ENCODE measurements at places on chromosomes 11 and 22.

DNA sequence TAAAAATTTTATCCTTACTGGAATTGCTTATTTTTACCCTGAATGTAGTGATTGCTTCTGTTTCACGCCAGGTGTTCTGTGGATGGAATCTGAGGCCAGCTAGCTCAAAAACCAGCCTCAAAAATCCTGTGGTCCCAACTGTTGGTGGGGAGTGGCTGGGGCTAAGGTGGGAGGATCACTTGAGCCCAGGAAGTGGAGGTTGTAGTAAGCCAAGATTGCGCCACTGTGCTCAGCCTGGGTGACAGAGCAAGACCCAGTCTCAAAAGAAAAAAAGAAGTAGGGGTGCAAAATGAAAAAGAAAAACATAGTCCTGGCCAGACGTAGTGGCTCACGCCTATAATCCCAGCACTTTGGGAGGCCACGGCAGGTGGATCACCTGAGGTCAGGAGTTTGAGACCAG, 27.0 kb upstream of the SLC5A1 start:
- DNase-seq: no peak

DNA sequence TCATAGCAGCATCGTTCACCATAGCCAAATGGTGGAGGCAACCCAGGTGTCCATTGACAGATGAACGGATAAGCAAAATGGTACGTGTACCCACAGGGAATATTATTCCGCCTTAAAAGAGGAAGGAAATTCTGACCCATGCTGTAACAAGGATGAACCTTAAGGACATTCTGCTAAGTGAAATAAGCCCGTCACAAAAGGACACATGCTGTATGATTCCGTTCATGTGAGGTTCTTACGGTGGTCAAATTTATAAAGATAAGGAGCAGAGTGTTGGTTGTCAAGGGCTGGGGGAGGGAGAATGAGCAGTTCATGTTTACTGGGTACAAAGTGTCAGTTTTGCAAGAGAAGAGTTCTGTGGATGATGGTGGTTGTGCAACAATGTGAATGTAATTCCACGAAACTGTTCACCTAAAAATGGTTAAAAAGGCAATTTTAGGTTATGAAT, 26.3 kb downstream of the APOL1 start:
- no peak for DNase-seq

DNA sequence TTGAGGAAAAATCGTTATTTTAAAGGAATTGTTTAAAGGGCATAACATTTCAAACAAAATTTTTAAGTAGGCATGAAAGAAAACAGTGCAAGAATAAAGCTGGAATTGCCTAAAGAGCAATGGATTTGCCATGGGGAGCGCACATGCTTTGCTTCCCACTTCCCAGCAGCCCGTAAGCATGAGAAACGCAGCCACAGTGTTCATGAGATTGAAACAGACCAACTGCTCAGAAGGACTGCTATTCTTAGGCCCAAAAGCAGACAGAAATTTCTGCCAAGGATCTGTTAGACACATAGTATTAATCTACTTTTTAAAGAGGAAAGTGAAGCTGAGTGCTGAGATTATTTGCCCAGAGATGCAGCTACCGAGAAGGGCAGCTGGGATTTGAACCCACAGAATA, 34.2 kb upstream of the TSKU start:
- DNase-seq: no peak

DNA sequence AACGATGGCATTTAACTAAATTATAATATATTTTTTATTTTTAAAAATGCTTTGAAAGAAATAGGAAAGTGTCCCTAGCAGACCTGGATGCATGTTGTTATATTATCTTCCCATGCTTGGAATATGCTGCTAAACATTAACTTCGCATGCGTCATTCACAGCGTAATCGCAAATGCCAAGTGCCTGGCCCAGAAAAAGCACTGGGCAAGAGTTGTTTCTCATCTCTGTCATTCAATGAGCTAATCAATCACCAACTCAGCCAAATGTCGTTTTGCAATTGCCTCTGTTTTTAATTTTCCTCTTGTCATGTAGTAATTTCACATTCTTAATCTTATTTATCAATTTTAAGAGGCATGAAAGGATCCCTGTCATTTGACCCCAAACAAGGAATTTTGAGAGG, 1421.9 kb downstream of the BRD1 start:
- DNase-seq: no peak

GRCh38 chr11:95684701-95685100, 104.9 kb downstream of the FAM76B start:
- DNase-seq: no peak

GRCh38 chr11:59857439-59858434, 8.6 kb downstream of the TCN1 start:
- DNase-seq: peak; percentile 80

DNA sequence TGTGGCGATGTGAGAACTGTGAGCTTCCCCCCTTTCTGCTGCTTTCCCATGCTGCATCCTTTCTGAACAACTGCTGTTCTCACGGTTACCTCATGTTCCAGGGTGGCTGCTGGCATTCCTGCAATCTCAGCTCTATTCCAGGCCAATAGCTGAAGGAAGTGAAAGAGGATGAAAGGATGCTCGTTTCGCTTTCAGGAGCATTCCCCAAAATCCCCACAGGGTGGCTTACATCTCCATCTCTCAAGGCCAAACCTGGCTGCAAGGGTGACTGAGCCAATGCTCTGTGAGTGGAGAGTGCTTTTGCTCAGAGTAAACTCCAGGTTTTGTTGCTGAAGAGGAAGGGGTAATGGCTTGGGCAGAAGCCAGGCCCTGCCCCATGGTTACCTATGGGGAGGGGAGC, 848.2 kb downstream of the BRD1 start:
- no peak for DNase-seq

GRCh38 chr11:70739811-70740487, 341.6 kb downstream of the CTTN start:
- no peak for DNase-seq

- DNase-seq: no peak
Measured at GRCh38 chr11:62600367-62601121, 1.1 kb downstream of the MTA2 start.

DNA sequence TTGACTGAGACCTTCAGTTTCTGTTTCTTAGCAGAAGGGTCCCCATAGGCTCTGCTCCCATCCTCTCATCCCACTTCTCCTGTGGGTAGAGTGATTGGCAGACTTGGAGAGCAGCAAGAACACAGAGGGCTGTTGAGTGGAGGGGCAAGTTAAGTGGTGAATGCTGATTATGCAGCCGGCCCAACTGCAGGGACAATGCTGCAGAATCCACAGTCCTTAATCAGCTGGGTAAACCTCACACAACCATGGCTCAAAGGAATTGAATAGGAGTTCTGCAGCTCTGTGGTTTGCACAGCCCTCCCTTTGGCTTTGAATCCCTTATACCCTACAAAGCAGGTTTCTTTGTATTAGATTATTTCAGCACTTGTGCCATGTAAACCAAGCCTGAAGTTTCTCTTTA, 161.1 kb downstream of the NAV2 start:
- no peak for DNase-seq

- no peak for DNase-seq
Measured at GRCh38 chr11:47928426-47928825, 51.9 kb upstream of the PTPRJ start.

DNA sequence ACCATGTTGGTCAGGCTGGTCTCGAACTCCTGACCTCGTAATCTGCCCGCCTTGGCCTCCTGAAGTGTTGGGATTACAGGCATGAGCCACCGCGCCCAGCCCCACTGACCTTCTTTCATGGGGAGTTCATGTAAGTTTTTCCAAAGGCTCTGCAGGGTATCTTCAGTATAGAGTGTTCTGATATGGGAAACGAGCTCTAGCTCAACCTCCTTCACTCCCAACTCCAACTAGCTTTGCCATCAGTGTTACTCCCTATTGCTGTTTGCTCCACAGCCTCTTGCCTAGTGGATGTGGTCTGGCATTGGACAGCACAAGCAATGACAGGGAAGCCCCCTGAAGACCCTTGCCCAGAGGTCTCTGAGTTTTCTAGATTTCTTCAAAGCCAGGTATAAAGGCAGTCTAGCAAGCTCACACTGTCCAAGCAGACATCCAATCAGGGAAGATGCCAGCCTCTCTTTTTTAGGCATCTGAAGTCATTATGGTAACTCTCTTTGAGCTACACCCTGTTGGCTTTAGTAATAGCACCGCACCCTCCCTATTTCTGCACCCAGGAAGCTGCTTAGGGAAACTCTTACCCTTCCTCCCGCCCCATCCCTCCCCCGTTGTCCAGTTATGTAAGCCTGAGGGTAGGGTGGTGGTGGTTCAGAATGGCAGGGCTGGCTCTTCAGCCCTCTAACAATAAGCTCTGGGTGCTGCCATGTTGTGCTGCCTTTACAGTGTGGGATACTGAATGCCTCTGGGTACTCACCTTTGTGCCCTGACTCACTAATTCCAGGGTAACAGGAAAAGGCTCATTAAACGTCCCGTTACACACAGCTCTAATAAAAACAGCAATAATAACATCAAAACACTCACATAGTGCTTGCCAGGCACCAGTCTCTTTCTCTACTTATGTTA, 41.4 kb upstream of the CLDN5 start:
- no peak for DNase-seq

- DNase-seq: no peak
Measured at GRCh38 chr11:62925308-62925707, 4.1 kb upstream of the CHRM1 start.

GRCh38 chr22:44543781-44544477, 45.9 kb upstream of the RTL6 start:
- no peak for DNase-seq

- DNase-seq: no peak
Measured at GRCh38 chr11:124454552-124454951, 9.1 kb upstream of the OR8B8 start.

- no peak for DNase-seq
Measured at GRCh38 chr11:70072861-70073755, 5.0 kb upstream of the ANO1 start.

GRCh38 chr11:122696662-122697061, 41.1 kb downstream of the UBASH3B start:
- peak; percentile 18 for DNase-seq

- DNase-seq: no peak
Measured at GRCh38 chr22:28741200-28741784, 328 bp downstream of the CHEK2 start.

DNA sequence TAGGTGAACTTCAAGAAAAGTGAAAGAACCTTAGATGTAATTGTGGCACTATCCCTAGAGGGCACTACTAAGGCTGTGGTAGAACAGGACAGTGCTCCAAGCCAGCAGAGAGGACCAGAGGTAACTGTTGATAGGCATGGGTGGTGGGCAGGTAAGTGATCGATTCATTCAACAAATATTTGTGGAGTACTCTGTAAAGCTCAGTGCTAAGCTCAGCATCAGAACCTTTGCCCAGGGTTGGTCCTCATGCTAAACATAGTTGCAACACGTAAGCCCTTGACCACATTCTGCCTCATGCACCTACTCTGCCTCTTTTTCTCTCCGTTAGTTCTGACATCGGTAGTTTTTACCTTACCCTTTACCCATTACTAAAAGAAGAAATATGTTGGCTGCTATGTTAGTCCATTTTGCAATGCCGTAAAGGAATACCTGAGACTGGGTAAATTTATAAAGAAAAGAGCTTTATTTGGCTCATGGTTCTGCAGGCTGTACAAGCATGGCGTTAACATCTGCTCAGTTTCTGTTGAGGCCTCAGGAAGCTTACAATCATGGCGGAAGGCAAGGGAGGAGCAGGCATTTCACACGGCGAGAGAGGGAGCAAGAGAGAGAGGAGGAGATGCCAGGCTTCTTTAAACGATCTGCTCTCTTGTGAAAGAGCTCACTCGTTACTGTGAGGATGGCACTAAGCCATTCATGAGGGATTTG, 18.4 kb upstream of the NNMT start:
- no peak for DNase-seq

GRCh38 chr11:134398079-134398444, 14.0 kb downstream of the B3GAT1 start:
- no peak for DNase-seq

GRCh38 chr22:45546333-45547015, 43.8 kb downstream of the FBLN1 start:
- DNase-seq: no peak

DNA sequence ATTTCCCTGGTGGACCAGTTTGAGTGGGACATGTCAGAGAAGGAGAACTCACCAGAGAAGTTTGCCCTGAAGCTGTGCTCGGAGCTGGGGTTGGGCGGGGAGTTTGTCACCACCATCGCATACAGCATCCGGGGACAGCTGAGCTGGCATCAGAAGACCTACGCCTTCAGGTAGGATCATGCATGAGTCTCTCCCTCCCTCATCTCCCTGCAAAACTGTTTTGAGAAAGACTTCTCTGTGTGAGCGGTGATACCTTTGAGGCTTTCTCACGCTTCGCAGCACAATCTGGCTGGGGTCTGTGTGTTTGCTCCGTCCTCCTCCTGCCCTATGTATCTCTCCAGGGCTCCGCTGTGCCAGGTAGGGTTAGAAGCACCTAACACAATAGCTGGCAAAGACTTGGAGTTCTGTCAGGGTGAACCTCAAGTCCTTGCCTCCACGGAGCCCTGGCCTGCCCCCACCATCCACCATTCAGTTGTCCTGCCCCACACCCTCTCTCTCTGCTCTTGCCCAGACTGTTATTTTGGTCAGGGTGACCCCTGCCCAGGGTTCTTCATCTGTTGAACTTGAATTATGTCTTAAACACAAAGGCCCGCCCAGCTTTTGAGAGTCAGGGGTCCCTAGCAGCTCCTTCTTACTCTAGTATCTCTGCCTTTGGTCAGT, 13.4 kb downstream of the DERL3 start:
- no peak for DNase-seq

DNA sequence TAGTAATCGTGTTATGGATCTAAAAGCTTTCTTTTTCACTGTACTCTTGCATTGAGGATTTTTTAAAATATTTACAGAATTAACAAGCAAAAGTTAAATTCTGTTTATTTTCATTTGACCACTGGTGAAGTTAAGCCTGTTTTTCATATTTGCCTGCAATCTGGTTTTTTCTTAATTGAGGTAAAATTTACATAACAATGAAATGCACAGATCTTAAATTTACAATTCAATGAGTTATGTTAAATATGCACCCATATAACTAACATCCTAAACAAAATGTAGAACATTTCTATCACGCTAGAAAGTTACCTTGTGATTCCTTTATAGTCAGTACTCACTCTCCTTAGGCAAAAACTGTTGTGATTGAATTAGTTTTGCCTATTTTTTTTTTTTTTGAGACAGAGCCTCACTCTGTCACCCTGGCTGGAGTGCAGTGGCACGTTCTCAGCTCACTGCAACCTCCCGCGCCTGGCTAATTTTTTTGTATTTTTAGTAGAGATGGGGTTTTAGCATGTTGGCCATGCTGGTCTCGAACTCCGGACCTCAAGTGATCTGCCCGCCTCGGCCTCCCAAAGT, 54.5 kb upstream of the WEE1 start:
- no peak for DNase-seq

GRCh38 chr11:73664877-73665276, 18.5 kb downstream of the PLEKHB1 start:
- no peak for DNase-seq

DNA sequence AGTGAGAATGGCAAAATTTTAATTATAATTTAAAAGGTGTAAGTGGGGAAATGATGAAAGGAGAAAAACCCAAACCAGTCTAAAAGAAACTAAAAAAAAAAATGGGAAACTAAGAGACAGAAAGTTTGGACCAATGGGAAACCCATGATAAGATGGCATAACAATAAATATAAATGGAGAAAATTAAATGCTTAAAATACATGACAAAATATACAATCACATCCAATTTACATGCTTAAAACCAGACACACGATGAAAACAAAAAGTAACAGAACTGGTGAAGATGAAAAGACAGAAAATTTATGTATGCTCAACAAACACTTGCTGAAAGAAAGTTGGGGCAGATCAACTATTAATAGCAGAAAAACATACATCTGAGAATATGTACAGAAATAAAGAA, 1471.1 kb downstream of the TBC1D22A start:
- no peak for DNase-seq
